ENCODE measurements at places on chromosomes 5 and 9. TPM values are rescaled to one million over a fixed set of nuclear protein-coding genes. Genes with fewer than 3 reads are reported as not detected.

LAMC3 gene
- total RNA-seq: not detected

- no peaks in the 10 kb centered on the region for H3K4me1 ChIP-seq
- no peak overlapping the region for H3K27ac ChIP-seq
- DNase-seq: no peak
- H3K27me3 ChIP-seq: no peaks in the 10 kb centered on the region
- H3K36me3 ChIP-seq: no peaks in the 10 kb centered on the region
Measured at GRCh38 chr5:11588803-11589202, 315.4 kb downstream of the CTNND2 start.

DNA sequence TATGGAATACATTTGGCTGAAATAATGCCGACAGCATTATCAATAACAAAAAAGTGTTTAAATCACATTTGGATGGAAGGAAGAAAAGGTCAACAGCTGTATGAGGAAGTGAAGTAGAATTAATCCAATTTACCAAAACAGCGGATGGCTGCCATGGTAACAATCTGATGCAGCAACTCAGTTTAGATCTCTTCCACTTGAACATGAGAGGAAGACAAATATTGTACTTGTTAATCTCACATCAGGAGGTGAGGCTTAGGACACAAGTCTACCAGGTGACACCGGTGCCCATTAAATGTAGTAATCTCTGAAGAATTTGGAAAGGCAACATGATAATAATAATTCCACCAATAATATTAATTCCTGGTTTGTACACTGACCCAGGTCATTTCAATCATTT lies 2.4 kb downstream of the RASEF start:
- H3K4me1 ChIP-seq: peaks cover 10% of the 10 kb centered on the region
- no peaks in the 10 kb centered on the region for H3K27me3 ChIP-seq
- DNase-seq: peak; percentile 23
- no peak overlapping the region for H3K27ac ChIP-seq
- H3K4me3 ChIP-seq: no peak overlapping the region

GRCh38 chr5:173888473-173889131 lies 453 bp downstream of the CPEB4 start:
- H3K27me3 ChIP-seq: no peaks in the 10 kb centered on the region
- peaks cover 30% of the 10 kb centered on the region for H3K4me1 ChIP-seq
- no peaks in the 10 kb centered on the region for H3K36me3 ChIP-seq
- H3K4me3 ChIP-seq: peak overlapping the region; percentile 69

GRCh38 chr5:170169996-170170395 lies 62.8 kb upstream of the C5orf58 start:
- H3K4me3 ChIP-seq: no peak overlapping the region
- DNase-seq: no peak
- 0 out of 2 replicates have a peak, but pooled peaks cover 11% of the 10 kb centered on the region for H3K27me3 ChIP-seq

DNA sequence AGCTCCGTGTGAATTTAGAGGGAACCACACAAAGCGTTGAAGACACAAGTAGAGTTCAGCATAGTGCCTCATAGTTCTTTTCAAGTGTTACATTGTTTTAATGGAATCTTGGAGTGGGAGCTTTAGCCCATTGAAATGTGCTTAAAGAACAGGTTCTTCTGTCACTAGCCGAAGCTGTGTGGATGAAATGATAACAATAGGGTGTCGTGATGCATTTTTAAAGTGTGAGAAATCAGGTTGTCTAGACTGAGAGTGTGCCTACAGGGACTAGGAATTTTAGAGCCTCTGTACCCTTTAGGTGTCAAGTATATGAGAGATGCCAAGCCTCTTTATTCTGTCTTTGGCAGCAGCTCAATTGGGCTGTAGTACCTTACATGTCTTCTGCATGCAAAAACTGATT lies 83.0 kb downstream of the NDUFS4 start:
- no peaks in the 10 kb centered on the region for H3K27me3 ChIP-seq
- DNase-seq: no peak
- peaks cover 17% of the 10 kb centered on the region for H3K4me1 ChIP-seq
- no peak overlapping the region for H3K4me3 ChIP-seq
- peaks cover 12% of the 10 kb centered on the region for H3K36me3 ChIP-seq

CDO1 gene
- 0.23 TPM for total RNA-seq

MYMK gene
- 1.1 TPM for total RNA-seq

SLC34A1 gene
- not detected for total RNA-seq

AK3 gene
- total RNA-seq: 42.2 TPM

DNA sequence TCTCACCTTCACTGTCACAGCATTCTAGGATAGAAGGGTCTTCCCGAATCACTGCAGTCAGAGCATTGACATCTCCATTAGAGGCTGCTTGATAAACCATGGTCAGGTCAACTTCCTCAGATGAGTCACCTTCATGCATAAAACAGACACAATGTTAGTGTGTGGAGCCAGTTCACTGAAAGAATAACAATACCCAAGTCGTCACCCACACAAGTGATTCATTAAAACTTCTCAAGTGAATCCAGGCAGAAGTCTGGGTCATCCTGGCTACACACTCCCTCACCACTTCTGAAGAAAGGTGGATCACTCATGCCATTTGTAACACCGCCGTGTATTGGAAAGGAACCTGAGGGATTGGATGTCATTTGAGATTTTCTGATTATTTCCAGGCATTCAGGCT lies 49.6 kb downstream of the ANKRD55 start:
- H3K27ac ChIP-seq: no peak overlapping the region
- no peaks in the 10 kb centered on the region for H3K36me3 ChIP-seq
- no peaks in the 10 kb centered on the region for H3K27me3 ChIP-seq
- DNase-seq: no peak
- no peaks in the 10 kb centered on the region for H3K4me1 ChIP-seq
- H3K4me3 ChIP-seq: no peak overlapping the region

HRH2 gene
- not detected for total RNA-seq

DNA sequence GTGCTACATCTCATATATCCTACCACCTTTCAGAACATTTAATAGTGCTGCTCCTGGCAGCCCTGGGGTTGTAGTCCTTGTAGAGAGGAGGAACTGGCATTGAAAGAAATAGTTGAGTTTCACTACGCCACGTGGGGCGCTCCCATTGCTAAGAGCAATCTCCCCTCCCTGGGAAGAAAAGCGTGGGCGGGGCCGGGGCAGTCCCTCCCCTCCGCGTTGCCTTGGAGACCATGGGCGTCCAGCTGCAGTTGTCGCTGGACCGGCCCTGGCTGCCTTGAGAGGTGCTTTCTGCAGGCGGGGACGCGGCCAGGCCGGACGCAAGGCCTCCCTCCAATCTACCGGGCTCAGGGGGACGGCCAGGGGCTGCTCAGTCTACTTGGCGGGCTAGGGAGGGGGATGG lies 368 bp upstream of the CCDC180 start:
- no peaks in the 10 kb centered on the region for H3K36me3 ChIP-seq
- H3K4me3 ChIP-seq: no peak overlapping the region
- DNase-seq: no peak
- no peak overlapping the region for H3K27ac ChIP-seq
- no peaks in the 10 kb centered on the region for H3K4me1 ChIP-seq
- no peaks in the 10 kb centered on the region for H3K27me3 ChIP-seq

DNA sequence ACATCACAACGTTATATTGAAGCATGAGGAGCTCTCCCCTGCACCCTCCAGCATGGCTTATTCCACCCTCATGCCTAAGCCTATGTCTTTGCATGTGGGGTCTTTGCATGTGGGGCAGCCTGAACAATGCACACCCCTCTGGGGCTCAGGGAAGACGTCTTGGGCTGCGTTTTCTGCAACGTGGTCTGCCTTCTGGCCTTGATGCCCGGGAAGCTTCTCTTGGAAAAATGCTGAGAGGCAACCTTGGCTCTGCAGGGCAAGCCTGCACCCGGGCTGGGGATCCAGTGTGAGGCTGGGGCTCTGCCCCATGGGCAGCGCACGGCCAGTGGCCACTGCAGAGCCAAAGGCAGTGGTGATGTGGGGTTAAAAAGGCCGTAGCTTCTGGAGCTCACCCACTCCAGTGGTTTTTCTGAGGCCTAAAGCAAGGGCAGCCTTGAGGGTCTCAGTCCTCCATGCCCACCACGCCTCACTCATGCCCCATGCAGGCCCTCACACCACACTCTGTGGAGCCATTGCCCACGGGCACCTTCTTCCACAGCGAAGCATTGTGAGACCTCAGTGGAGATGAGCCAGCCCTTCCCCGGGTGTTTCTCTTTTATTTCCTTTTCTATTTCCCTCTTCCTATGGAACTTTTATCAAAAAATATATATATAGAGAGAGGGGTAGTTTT lies 112.2 kb downstream of the MRPL36 start:
- no peak overlapping the region for H3K4me3 ChIP-seq
- no peak for DNase-seq
- H3K27ac ChIP-seq: no peak overlapping the region
- H3K36me3 ChIP-seq: no peaks in the 10 kb centered on the region

DNA sequence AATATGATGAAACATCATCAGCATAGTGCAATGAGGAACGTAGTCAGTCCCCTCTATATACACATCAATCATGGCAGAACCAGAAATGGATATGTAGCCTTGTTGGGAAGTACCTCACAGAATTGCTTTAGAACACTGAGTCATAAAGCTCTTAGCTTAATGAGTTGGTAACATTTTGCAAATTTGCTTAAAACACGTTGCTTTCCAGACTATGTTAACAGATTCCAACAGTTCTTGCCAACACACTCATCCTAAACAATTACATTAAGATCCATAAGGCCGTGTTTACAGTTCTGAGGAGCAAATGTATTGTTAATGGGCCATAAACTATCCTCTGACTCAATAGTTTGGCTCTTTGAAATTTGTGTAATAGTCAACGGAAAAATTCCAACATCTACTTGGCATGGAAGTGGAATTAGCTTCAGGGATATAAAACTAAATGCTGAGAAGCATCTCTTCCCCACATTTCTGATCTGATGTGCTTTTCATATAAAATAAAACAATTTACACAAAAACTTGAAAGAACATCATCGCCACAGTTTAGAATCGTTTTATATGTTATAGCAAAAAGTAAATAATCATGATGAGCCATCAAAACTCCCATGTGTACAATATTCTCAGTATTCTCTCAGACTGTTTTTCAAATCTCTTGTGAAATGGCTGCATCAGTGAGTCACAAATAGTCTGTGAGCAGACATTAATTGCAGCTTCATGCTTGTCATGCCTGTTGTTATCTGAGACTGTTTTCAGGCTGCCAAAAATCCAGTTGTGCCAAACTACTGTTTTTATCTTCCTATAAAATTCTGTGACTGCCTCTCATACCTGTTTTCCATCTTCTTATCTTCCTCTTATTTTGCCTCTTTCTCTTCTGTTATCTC lies 291.9 kb downstream of the COX7C start:
- no peaks in the 10 kb centered on the region for H3K27me3 ChIP-seq
- peaks cover 12% of the 10 kb centered on the region for H3K4me1 ChIP-seq
- DNase-seq: no peak
- peak overlapping the region; percentile 28 for H3K27ac ChIP-seq
- H3K36me3 ChIP-seq: no peaks in the 10 kb centered on the region

DNA sequence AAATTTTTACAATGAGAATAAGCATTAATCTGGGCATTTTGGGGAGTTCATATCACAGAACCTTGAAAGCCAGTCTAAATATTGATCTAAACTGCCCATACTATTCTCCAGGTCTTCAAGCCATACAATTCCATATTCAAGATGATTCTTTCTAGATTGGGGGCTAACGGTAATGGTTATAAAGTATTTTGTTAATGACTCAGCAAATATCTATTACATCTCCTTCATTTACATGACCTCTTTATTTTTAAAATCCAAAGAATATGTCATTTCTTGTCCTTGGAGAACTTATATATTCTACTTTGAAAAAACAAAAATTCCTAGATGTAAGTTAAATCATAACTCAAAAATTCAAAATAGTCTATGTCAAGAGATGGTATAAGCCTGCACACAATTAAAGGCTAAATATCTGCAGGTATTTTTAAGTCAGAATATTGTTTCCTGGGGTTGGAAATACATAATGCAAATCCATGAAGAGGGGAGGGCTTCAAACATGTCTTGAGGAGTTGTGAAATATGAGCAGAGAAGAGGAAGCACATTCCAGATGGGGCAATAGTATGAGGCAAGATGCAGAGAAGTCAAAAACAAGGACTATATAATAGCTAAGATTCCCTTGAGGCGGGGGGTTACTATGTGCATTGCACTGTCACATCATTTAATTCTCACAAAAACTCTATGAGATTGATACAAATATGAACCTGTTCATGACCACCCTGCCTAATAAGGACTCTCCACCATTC lies 526.4 kb downstream of the NR2F1-AS1 start:
- DNase-seq: no peak
- no peak overlapping the region for H3K4me3 ChIP-seq
- H3K36me3 ChIP-seq: no peaks in the 10 kb centered on the region
- H3K27ac ChIP-seq: no peak overlapping the region

Data from SJCRH30 (cell line).